Calu3 (cell line): ENCODE measurements at places on chromosomes 4 and X. TPM values are rescaled to one million over a fixed set of nuclear protein-coding genes. Genes with fewer than 3 reads are reported as not detected.
A peak's percentile ranks its signal among the peaks of the same experiment; 100 is the strongest.

POU3F4 gene
- not detected in 2 replicates for total RNA-seq

ARHGAP10 gene
- 5.4 and 6.1 TPM in 2 replicates for total RNA-seq

PGAM4 gene
- total RNA-seq: not detected in 2 replicates

TAF7L gene
- total RNA-seq: 0.15 TPM in 1 of 2 replicates, not detected in the other

TGIF2LX gene
- total RNA-seq: not detected in 2 replicates

XKRX gene
- 0.33 and 0.83 TPM in 2 replicates for total RNA-seq

HNRNPH2 gene
- 71.8 and 74.2 TPM in 2 replicates for total RNA-seq

CYBB gene
- 1.8 and 2.1 TPM in 2 replicates for total RNA-seq

HTRA3 gene
- not detected in 2 replicates for total RNA-seq

ERAS gene
- total RNA-seq: 0.47 and 0.49 TPM in 2 replicates

LNX1 gene
- total RNA-seq: 4.2 and 4.3 TPM in 2 replicates

ASB5 gene
- not detected in 2 replicates for total RNA-seq

- no peak for DNase-seq
These were observed 108.7 kb downstream of the IQCM start for GRCh38 chr4:149706942-149707341.

GRCh38 chrX:57134702-57135101, 2.5 kb downstream of the SPIN2A start:
- DNase-seq: no peak

DNA sequence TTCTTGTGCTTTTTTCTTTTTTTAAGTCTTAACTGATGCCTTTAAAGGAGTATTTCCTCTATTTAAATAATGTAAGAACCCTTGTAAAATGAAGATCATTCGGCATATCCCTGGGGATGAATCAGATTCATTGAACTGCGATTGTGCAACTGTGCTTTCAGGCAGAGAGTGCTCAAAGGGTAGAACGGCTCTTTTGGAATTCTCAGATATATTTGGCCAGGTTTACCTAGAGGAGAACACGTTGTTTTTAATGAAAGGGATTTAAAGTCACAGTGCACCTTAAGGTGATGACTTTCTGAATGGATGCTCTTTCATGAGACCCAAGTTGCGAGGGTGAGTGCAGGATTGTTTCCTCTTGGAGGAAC, 51.6 kb upstream of the ELOVL6 start:
- DNase-seq: no peak

DNA sequence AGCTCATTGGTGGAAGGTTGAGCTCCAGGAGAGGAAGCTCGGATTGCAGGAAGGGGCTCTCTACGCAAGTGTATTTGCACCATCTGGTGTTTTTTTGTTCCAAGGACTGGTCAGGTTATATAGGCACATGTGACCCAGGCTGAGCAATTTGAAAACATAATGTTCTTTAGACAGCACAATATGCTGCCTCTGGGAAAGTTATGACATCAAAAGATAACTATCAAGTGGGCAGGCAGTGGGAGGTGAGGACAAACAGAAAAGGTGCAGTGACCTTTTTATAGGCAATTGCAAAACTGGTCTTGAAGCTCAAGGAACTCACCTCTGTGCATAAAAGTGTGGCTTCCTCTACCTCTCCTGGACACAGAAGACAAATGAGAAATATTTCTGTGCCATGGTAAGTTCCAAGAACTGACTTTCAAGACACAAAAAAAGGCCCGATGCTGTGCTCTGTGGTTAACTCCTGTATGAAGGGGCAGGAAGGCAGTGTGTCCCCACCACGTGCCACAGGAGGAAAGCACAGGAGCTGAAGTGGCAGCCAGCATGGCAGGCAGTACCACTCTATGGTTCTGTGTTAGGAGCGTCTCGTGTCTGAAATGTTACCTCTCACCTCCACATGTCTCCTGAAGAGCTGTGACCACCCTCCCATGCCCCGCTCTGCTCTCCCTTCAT, 128.6 kb downstream of the SHROOM3 start:
- no peak for DNase-seq

DNA sequence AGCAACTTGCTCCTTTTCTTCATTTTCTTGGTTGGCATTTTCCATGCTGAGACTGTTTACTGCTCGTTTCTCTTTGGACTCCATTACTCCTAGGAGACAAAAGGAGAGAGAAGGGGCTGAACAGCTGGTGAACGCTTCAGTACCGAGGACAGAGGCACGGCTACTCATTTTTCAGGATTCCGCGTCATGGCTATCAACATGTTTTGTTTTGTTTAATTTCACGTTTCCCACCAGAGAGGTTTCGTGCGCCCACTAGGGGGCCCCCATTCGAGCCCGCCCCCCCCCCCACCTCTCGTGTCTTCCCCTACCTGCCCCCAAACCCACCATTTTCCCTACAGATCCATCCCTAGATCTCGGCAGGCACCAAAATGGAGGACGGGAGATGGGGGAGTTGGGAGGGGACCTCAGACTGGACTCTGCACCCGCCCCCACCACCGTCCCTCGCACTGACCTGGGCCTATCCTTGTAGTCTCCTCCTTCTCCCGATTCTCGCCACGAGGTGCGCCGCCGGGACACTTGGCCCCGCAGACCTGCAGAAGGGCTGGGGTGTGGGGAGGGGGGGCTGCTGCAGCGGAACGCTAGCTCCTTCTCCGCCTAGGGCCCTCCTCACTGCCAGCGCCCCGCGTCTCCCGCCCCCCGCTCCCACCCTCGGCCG, 653 bp downstream of the BEX1 start:
- DNase-seq: no peak

GRCh38 chr4:107913283-107913899, 18.0 kb upstream of the CYP2U1 start:
- DNase-seq: peak; percentile 51

DNA sequence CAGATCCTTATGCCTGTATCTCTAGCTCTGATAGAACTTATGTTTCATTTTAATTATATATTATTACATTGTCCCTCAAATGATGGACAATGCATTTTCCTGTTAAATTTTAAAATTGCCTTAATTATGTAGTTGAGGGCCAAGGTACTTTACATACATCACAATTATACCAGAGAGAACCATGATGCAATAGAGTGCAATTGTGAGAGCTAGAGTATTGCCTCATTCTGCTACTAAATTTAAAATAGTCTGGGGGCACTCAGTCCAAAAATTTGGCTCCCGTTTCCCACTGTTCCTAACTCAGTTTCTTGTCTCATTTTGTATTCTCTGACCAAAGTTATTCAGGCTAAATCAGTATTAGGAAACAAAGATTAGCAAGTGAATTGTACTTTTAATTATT, 378.5 kb upstream of the ZFP42 start:
- no peak for DNase-seq

DNA sequence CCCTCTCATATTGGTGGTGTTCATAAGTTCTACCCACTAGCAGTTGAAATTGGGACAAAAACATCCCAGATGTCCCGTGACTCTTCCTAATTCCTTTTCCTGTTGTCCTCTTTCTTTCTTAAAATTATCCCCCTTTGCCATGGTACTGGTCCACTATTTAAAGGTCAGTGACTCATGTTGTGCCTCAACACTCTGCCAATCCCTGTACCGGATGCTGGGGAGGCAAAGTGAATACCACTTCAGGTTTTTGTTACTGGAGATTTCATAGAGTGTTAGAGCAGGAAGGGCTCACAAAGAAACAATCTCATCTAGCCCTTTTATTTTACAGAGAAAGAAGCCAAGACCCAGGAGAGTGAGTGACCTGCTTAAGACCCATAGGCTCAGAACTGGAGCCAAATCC, 24.6 kb downstream of the SEPTIN11 start:
- no peak for DNase-seq

GRCh38 chr4:36208893-36209473, 35.3 kb downstream of the ARAP2 start:
- DNase-seq: no peak

- peak; percentile 12 for DNase-seq
These were observed 103.5 kb downstream of the LDB2 start for GRCh38 chr4:16794816-16795445.

DNA sequence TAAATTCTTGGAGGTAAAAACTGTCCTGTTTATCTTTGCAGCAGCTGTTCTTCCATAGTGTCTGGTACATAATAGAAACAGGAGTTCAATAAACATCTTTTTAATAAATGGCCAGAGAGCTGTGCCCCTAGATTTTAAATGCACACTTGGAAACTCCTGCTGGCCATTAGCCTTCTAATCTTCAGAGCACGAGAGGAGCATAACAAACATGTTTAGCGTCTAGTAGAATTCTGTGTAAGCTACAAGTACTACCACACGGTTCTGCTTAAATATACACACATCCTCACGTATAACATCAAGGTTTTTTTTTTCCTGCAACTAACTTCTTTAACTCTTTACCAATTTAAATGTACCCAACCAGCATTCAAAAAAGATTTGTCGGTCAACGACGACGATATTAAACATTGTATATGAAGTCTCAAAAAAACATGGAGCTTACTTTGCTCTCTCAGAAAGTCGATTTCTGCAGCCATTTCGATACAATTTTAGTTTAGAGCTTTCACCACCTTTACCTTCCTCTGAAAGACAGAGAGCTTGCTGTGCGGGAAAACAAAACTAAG, 628 bp downstream of the SCLT1 start:
- no peak for DNase-seq

GRCh38 chrX:129663171-129663570, 8.4 kb upstream of the APLN start:
- no peak for DNase-seq

GRCh38 chr4:21898101-21898500, 50.5 kb downstream of the KCNIP4 start:
- no peak for DNase-seq

DNA sequence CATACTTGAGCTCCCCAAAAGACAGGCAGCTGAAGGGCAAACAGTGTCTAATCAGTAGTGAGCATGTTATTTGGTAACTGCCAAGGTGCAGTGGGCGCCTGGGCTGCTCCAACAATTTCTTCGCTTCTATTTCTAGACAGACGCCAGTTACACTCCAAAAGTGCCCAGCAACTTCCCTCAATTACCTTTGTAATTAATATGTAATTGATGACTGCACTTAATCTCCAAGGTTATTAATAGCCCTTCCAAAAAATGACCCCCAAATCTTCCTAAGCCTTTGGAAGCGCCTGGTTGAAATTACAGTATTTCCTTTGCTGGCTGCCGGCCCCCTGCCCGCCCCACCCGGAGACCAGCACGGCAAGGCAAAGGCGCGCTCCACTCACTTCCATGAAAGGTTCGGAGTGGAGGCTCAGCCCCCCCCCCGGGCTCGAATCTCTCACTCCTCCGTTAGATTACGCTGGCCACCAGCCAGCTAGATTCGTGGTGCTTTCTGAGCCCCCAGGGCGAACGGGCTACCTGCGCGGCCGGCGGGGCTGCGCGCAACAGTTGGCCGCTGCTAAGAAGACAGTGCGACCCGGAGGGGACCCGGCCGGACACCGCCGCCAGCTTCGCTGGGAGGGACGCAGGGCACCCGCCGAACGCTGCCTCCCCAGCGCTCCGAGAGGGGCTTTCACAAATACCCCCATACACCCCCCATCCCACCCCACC, 1.9 kb downstream of the GPC4 start:
- DNase-seq: peak; percentile 6

- no peak for DNase-seq
These were observed 69.1 kb upstream of the WDR1 start for GRCh38 chr4:10185518-10186227.

DNA sequence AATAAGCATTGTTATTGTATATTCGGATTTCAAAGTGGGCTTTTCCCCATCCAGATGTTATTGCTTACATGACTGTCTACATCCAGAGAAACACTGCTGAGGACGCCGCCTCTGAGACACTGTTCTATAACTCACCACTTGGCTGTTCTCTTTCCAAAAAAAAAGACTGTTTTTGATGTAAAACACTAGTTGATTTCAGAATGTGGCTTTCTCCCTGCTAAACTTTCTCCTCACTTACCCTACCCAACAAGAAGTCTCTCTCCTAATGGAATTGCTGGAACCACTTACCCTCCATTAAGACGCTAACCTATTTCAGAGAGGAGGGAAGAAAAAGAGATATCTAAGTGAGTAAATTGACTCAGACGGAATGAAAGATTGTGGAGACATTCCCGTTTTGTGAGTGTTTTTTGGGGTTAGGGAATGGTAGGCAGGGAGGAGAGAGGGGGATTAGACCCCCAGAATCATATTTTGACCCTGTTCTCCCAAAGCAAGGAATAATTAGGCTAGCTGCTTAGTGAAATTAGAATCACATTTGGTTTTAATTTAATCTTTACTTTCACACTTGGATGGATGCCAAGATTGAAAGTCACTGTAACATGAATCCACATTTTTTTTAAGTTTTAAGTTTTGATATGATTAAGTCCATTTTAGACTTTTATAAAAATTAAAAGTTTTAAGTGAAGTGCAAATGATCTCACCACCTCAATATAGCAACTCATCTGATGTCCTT, 174.9 kb downstream of the CHIC2 start:
- DNase-seq: no peak

- no peak for DNase-seq
These were observed 22.8 kb downstream of the FRAS1 start for GRCh38 chr4:78079726-78080430.

- no peak for DNase-seq
These were observed 1.2 kb downstream of the TCEANC start for GRCh38 chrX:13654116-13654515.

DNA sequence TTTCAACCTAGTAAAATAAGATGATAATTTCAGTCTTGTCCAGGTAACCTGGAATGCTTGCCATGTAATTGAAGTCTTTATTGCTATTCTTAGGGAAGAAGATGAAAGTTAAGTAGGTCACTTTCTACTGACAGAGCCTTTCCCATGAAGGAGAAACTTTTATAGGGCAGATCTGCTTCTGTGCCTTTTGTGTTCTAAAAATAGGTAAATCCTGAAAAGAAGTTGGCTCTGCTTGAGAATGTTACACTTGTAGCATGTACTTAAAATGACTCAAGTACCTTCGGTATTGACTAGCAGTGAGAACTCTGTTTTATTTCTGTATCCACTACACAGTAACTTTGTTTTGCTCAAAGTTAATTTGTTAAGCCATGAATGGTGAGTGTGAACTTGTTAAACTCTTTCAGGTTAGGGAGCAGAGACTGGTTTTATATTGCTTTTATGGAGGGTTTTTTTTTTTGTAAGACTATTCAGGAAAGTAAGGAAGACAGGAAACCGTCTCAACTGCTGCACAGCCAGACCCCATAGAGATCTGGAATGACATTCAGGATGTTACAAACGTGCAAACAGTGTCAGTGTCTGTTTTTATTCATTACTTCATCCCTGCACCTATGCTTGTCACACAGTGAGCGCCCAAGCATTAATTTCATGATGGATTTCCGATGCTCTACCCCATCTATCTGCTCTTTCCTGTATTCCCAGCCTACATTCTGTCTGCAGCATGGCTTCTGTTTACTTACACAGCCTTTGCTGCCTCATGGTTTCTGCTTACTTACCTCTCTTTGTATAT, 53.0 kb downstream of the SEPTIN11 start:
- DNase-seq: no peak

- DNase-seq: no peak
These were observed 60.4 kb downstream of the CCNI start for GRCh38 chr4:77015390-77015789.

- DNase-seq: no peak
These were observed 71.1 kb downstream of the HADH start for GRCh38 chr4:108060686-108061321.
